Fibroblast of the aortic adventitia (primary cell): ENCODE measurements at places on chromosomes 2 and 18. TPM values are rescaled to one million over a fixed set of nuclear protein-coding genes. Genes with fewer than 3 reads are reported as not detected.

DNA sequence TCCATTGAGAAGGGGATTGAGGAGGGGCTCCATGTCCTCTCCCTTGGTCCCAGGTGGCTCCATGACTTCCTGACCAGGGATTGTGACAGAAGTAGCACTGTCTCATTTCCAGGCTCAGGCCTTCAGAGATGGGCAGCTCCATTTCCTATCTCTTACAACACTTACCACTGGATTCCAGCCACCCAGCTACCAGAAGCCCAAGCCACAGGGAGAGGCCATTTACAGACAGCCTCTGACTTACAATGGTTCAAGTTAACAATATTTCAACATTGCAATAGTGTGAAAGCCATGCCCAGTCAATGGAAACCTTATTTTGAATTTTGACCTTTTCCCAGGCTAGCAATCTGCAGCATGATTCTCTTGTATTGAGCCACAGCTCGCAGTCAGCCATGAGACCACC, 164.9 kb upstream of the AGAP1 start:
- DNase-seq = no peak

DNA sequence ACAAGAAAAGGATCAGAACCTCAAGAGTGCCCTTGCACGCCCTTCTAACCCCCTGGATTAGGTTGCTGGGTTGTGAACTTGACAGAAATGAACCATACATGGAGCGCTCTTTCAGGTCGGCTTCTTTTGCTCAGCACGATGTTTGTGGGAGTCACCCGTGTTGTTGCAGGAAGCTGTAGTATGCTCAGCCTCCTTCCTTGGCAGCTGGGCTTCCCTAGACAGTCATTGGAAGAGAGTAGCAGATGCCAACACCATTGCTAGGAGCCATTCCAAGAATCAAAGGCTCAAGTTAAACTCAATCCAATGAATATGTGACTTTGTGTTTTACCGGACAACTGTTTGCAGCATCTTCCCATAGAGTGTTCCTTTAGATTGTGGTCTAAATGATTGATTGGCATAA, 47.0 kb downstream of the RAB12 start:
- DNase-seq = no peak

ANKRD30B gene
- total RNA-seq = 0.36 and 2.7 TPM in 2 replicates

DNA sequence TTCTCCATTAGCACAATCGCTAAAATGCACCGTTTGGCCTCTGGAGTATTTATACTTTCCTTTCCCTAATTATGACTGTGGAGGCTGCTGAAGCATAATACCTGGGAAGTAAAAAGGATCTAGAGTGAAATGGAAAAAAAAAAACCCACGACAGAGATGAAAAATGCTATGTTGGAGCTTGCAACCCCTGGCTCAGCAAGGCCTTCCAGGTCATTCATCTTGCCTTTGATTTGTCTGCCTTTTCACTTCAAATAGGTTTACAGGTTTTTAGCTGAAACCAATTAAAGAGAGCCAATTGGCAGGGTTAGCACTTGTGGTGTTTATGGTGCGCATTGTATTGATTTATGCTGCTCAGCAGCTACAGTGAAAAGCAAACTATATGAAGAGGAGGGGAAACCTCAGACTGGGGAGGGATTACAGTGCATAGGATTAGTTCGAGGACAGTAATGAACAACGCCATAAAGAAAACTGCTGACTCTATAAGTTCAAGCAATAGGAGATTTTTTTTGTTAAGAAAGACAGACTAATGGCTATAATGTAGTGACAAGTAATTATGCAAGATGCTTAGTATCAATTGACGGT, 347.9 kb downstream of the MEIS1 start:
- no peak for DNase-seq
